ENCODE measurements at places on chromosomes 7 and 10.
A peak's percentile ranks its signal among the peaks of the same experiment; 100 is the strongest.

DNA sequence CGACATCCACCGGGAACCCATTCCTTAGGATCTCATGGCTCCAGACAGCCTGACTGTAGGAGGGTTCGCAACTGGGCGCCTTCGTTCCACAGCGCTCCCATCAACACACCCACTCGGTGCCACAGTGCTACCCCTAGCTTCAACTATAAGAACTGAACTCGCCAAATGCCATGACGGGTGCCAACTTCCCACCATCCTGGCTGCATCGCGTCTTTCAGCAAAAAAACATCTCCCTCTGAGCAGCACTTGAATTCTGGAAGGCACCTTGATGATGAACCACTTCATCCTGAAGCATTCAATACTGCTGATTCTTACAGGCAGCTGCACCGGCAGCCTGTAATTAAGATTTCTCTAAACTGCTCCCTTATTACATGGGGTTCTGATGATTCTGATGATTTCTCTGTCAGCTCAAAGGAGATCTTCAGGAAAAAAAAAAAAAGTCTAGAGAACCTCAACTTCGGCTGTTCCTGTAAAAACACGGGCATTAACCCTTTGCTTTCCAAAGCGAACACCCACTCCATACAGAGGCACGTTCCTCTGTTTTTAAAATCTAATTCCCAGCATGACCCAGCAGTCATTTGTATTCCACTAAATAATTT lies 1.3 kb downstream of the CYTH3 start:
- DNase-seq: peak; percentile 29

DNA sequence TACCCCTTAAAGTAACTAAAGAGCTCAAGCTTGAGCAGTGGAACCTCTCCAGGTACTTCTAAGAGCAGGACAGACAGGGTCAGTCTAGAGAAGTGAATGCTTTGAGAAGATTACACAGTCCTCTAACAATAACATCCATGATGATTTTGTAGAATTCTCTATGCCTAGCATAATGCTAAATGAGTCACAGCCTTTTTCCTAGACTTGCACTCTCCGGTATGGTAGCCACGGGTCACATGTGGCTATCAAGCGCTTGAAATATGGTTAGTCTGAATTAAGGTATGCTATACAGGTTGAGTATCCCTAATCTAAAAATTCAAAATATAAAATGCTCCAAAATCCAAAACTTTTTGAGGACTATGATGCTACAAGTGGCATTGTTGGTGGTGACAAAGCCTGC lies 166.6 kb upstream of the MKLN1 start:
- no peak for DNase-seq

- DNase-seq: no peak
Observed at GRCh38 chr10:33382921-33383713, 48.6 kb upstream of the NRP1 start.

- DNase-seq: no peak
Observed at GRCh38 chr7:68074242-68074641, 1077.6 kb downstream of the TYW1 start.

GRCh38 chr7:88666626-88667025 lies 92.9 kb upstream of the ZNF804B start:
- DNase-seq: no peak

DNA sequence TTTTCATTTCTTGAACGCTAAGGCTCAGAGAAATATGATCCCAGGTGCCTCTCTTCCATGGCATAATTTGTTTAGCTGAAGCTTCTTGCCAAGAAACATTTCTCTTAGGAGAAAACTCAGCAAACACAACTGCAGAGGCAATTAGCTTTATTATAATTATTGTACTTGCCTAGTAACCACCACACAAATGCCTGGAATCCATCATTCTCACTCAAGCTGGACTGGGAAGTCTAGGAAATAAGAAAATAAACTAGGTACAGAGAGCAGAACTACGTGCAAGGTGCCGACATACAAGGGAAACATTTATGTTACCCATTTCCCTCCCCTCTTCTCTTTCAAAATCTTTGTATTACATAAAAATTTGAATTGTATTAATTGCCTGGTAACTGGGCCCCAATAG lies 15.1 kb downstream of the SLC35B4 start:
- no peak for DNase-seq

DNA sequence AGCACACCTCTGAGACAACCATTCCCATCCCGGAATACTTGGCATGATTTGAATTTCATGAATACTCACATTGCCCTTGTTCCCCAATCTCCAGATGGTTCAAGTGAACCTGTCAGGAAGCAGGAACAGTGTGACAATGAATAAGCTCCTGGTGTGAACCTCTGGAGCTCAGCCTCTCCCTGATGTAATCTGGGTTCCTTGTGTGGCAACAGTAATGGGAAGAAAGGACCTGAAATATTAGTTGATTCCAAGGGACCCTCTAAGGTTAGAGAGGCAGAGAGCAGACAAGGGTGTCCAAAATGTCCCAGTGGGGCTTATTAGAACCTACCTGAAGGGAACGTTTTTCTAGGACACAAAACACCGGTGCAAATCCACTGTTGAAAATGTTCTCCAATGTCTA lies 8.5 kb downstream of the OR2A7 start:
- DNase-seq: no peak

- DNase-seq: no peak
Observed at GRCh38 chr10:96637709-96638108, 50.9 kb upstream of the TM9SF3 start.

GRCh38 chr7:23721456-23721855 lies 11.4 kb downstream of the STK31 start:
- no peak for DNase-seq

DNA sequence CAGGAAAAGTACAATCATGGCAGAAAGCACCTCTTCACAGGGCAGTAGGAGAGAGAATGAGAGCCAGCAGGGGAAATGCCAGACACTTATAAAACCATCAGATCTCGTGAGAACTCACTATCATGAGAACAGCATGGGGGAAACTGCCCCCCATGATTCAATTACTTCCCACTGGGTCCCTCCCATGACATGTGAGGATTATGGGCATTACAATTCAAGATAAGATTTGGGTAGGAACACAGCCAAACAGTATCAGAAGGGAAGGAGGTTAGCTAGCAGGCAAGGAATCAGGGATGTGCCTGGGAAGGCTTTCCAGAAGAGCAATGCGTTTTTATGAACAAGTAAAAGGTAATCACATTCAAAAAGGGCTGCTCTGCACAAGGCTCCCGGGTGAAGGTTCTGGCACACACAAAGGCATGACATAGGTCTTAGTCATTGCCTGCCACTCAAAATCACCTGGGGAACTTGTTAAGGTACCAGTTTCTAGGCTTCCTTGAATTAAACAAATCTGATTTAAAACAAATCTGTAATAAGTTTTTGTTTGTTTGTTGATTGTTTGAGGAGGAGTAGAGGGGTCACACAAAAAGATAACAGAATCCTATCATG lies 40.9 kb downstream of the BMPER start:
- DNase-seq: no peak

GRCh38 chr7:45072131-45073030 lies 16.4 kb downstream of the NACAD start:
- DNase-seq: no peak

DNA sequence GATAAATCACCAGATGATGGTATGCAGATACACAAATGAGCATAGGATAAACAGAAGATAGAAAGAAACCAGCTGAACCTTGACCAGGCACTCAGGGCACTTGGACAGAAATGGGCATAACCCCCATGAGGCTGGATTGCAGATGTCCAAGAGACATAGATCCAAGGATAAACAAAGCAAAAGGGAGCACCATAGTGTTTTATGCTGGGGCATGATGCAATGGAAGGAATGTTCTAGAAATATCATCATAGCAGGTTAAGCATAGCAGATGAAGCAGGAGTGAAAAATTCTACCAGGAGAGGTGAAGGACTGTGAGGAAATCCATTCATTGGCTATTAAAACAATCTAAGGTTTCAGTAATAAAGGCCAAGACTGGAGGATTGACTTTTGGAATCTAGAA lies 70.5 kb upstream of the TES start:
- no peak for DNase-seq

DNA sequence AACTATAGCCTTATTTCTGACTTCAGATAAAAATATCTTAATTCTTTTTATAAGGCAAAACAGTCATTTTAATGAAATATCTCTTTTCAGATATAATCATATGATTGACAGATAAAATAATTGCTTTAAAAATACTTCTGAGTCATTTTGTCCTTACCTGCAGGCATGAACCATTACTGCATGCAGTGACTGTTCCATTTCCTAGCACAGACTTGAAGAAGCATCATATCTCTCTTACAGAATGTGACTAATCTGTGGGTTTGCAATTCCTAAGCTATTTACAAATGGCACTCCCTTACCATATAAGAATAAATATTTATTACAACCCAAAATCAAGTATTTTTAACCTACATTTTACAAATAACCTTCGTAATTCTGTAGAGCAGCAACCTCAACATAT lies 120.7 kb downstream of the SRPK2 start:
- DNase-seq: no peak
